Activated T-cell treated with anti-CD3 and anti-CD28 coated beads for 24 hours (primary cell): ENCODE measurements at places on chromosomes 2 and 18.

DNA sequence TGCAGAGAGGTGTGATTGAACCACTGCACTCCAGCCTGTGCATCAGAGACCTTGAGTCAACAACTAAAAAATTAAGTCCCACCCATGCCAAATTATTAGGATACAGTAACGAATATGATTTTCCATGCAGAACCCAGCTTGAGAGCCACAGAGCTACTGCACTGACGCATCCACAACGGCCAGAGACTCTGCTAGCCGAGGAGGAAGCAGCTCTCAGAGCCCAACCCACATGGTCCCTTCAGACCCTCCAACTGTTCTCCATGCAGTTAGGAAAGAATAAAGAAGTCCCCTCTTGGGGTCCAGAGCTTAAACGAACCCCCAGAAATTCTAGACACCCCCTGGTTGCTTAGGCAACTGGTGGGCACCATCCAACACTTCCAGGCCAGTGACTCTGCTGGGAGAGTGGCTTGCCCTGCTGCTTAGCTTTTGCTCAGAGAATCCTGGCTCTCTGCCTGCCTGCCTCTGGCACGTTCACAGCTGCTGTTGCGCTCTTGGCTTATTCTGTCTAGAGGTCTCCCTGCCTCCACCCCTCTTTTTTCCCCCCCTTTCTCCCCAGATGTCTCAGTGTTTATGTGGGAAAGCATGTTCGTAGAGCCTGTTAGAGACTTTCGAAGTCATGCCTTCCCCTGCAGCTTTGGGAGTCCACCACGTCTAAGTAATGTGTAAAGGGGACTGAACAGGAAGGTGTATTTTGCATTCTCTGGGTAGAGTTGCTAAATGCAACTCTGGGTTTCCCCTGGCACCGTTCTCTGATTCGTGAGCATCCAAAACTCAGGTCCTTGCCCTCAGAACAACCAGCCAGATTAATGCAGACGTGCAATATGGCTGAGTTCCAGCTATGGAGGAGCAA lies 26.0 kb upstream of the SP3 start:
- no peak for DNase-seq

- no peak for DNase-seq
These were observed 298.4 kb downstream of the NDUFA10 start for GRCh38 chr2:239726631-239727181.

GRCh38 chr2:41119489-41119888 lies 667.6 kb upstream of the SLC8A1 start:
- DNase-seq: no peak

DNA sequence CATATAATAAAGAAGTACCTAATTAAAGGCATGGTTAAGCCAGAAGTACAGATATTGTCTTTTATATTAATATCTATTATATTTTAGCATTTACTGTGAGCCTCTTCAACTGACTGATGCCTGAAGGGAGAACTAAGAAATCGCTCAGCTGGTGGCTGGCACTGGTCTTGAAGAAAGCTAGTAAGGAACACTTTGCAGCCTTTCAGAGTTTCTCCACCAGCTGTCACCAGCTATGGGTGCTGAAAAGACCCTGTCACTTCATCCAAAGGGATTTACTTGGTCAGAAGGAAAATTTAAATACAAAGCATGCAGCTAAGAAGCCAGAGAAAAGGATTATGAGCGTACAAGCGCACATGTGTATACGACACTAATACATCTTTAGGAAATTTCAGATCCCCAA lies 525.9 kb downstream of the TMEM182 start:
- no peak for DNase-seq

DNA sequence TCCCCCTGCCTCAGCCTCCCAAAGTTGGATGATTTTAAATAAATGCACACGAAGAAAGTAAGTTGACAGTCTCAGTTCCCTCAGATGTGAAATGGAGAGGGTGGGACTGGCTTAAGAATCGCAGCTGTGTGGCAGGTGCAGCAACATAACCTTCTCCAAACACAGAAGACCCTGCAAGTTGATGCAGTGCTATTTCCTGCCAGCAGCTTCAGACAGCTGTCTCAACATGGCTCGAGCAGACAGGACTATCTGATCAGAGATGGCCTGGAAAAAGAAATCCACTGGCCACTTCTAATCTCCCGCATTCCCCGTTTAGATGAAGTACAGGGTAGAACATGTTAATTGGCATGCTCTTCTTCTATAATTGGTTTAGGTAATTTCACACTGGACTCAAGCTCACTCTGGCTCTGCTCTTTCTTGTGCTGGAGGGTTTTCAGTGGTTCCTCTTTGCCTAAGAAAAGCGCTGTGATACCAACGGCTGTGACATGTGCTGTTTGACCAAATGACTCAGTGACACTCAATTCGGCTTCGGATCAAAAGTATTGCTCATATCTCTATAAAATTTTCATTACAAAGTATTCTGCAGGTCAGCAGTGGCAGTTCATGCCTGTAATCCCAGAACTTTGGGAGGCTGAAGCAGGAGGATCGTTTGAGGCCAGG lies 40.2 kb downstream of the MYOM1 start:
- no peak for DNase-seq

DNA sequence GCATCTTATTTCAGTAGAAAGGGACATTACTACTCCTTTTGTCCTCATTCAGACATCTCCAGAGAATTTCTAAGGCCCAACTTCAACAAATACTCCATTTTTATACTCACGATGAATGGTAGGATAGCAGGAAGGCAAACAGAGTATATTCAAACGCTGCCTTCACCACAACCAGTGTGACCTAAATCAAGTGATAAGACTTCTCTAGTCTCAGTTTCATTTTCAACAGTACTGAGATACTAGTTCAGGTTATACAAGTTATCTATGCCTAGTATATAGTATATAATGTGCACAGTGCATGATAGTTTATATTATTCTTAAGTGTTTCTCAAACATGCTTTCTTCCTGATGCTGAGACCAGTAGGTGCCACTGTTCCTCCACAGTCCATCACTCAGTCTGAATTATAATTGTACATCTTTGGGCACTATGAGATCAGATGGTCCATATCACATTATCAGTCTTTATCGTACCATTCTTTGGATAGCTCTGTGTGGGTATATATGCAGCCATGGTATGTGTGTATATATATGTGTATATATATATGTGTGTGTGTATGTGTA lies 66.3 kb upstream of the RPE start:
- DNase-seq: no peak

DNA sequence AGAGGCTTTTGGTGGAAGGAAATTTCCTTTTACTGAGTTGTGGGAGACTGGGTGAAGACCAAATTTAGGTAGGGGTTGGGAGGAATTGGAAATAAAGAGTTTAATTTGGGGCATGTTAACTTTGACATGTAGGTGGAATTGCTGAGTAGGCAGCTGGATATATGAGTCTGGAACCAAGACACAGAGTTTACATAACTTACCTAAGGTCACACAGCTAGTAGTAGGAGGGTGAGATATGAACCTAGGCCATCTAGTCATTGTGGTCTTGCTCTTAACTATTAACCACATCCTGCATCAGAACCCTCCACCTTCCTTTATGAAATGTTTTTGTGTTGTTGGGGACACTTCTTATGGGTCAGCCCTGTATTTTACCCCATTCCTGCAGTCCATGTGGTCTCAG lies 113.1 kb downstream of the ICOS start:
- DNase-seq: no peak

- DNase-seq: no peak
These were observed 6.8 kb downstream of the MBD2 start for GRCh38 chr18:54217624-54218023.

DNA sequence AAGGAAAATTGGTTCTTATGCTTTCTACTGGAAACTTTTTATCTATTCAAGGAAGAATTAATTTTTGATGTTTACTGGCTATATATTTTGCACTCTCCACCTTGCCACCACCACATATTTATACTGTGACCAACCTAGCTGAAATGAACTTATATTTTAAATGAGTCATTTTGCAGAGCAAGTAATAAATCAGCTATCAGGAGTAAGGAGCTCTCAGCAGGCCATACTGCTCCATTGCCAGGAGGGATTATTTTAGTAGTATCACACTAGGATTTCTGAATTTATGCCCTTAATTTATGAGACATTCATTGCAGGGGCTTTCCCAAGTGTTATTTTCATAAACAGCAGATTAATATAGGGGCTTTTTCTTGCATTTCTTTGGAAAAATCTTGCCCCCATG lies 125.8 kb upstream of the CYP1B1 start:
- DNase-seq: no peak

- no peak for DNase-seq
These were observed 100.6 kb upstream of the LHCGR start for GRCh38 chr2:48856144-48856543.

- DNase-seq: no peak
These were observed 657.1 kb upstream of the SOX11 start for GRCh38 chr2:5035057-5035488.

- DNase-seq: no peak
These were observed 380.0 kb upstream of the ACVR2A start for GRCh38 chr2:147464737-147465357.

DNA sequence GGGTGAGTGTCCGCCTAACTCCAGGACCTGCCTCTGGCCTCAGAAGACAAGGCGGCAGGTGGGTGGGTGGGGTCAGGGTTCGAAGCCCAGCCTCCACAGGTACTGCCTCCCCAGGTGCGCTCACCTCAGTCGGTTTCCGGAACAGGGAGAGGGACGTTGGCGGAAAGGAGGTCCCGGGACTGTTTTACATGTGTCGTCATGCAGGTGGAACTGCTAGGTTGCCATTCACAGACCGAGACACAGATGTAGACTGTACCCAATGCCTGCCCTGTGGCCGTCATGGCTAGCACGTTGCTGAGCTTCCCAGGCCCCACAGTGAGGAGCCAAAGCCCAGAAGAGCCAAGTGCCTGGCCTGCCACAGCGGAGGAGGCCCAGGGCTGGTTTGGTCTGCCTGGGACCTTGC lies 284.0 kb upstream of the HS6ST1 start:
- DNase-seq: no peak

DNA sequence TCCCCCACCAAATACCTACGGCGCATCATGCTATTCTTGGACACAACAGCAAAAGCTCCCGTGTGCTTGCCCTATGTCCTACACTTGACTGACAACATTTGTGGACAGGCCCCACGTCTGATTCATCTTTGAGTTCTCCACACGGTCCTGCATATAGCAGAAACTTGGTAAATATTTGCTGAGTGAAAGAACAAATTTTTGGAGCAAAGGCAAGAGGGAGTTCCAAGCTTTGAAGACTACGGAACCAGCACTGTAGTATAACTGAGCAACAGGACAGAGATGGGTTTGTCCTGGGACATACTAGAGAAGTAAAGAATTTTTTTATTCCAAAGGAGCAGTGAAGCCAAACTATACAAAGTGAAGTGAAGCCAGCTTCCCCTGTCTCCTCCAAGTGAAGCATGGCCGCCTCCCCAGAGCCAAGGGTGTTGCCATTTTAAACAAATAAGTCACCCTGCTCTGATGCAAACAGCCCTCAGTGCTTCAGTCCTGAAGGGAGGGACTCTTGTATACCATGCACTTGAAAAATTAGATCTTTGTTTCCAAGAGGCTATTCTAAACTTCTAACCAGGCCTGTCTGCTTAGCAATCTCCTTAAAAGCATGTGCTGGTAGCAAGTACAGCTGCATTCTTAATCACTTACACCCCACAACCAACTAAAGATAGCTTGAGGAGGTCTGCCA lies 35.9 kb downstream of the SPRED2 start:
- DNase-seq: no peak

- DNase-seq: no peak
These were observed 1894.5 kb upstream of the CELF4 start for GRCh38 chr18:39460136-39460535.

GRCh38 chr18:9792565-9793245 lies 84.6 kb downstream of the RAB31 start:
- no peak for DNase-seq

- DNase-seq: no peak
These were observed 25.8 kb upstream of the SLC14A2 start for GRCh38 chr18:45589356-45590035.

DNA sequence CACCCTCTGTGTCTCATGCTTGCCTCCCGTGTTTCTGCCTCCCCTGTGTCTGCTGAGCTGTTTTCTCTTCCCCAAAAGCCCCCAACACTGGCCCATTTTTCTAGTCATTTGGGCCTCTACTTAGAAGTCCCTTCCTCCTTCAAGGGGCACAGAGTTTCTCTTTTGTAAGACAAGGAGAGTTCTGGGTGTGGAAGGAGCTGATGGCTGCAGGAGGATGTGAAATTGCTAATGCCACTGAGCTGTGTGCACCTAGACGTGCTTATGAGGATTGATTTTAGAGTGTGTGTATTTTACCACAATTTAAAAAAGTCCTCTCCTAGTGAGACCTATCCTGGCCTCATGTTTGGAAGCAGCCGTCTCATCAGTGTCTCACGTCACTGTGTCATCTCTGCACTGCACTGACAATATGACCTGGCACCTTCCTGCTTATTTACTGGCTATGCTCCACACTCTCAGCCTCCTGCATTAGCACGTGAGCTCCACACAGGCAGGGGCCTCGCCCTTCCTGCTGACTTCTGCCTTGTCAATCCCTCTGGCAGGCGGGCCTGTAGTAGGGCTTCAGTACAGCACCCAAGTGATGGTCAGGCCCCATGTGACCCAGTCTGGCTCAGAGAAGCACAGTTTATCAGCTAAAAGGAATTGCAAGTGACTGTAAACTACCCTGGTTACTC lies 8.0 kb upstream of the MBP start:
- DNase-seq: no peak

DNA sequence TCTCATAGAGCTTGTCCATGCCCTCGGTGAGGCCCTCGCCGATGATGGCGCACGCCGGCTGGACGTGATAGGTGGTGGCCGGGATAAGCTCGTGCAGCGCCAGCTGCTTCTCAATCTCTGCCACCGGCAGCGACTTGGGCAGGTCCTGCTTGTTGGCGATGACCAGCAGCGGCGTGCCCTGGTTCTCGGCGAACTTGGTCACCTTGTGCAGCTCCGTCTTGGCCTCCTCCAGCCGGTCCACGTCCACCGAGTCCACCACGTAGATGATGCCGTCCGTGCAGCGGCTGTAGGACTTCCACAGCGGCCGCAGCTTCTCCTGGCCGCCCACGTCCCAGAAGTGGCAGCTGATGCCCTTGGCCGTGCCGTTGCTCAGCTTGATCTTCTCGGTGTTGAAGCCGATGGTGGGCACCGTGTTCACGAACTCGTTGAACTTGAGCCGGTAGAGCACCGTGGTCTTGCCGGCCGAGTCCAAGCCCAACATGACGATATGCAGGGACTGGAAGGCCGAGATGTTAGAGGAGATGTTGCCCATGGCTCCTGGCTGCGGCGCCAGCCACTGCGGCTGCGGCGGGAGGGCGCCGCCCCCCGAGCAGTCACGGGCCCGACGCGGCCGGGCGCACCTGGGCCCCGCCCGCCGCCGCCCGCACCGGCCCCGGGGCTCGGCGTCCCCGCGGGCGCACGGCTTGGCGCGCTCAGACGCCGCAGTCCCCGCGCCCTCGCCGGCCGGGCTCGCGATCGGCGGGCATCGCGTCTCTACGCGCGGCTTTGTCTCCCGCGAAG lies 636 bp downstream of the ARL4C start:
- no peak for DNase-seq

- no peak for DNase-seq
These were observed 12.0 kb downstream of the UGP2 start for GRCh38 chr2:63853527-63854310.

- DNase-seq: no peak
These were observed 200.7 kb upstream of the TNP1 start for GRCh38 chr2:217060516-217060915.
